ENCODE measurements at places on chromosomes 1 and 21.

DNA sequence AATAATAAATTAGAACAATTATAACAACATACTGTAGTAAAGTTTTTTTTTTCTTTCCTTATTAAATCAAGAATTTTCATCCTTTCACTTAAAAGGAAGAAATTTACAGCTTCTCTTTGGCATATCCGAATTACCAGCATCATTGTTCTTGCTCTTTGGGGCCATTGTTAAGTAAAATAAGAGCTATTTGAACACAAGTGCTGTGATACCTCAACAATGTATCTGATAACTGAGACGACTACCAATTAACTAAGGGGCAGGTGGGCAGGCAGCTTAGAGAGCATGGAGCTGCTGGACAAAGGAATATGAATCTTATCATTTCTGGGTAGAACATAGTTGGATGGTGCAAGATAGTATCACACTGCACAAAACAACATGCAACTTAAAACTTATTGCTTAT lies 719.9 kb upstream of the TMPRSS15 start:
- no peak for DNase-seq

- no peak for DNase-seq
These were observed 14.7 kb upstream of the IL24 start for GRCh38 chr1:206882555-206882954.

- DNase-seq = peak; percentile 30
These were observed 6.9 kb upstream of the TNNT2 start for GRCh38 chr1:201384406-201384782.

DNA sequence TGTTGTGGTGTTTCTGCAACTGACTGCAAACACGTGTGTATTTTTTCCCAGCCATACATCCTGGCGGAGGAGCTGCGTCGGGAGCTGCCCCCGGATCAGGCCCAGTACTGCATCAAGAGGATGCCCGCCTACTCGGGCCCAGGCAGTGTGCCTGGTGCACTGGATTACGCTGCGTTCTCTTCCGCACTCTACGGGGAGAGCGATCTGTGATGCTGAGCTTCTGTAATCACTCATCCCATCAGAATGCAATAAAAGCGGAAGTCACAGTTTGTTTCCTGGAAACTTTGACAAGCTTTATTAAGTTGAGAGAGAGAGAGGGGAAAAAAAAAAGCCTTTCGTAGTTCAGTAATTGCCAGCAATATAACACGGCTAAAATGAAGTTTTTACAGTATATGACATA lies 32.7 kb upstream of the MTR start:
- DNase-seq = no peak

- DNase-seq = no peak
These were observed 2.9 kb downstream of the FLVCR1 start for GRCh38 chr1:212860713-212861581.

DNA sequence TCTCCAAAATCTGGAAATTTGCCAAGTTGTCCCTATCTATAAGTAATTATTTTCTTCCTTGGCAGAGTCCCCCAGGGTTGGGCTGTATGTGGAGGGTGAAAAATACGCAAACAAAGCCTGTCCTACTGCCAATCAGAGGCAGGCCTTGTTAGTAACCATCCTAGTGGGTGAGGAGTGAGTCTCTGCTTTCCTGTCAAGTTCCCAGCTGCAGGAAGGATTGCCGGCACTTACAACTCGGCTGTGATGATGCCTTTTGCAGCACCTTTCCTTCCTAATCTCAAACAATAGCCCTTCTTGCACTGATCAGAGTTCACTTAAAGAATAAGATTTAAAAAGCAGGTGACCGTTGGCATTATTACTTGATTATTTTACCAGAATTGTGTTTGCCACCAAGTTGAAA lies 31.3 kb upstream of the FGGY start:
- no peak for DNase-seq

DNA sequence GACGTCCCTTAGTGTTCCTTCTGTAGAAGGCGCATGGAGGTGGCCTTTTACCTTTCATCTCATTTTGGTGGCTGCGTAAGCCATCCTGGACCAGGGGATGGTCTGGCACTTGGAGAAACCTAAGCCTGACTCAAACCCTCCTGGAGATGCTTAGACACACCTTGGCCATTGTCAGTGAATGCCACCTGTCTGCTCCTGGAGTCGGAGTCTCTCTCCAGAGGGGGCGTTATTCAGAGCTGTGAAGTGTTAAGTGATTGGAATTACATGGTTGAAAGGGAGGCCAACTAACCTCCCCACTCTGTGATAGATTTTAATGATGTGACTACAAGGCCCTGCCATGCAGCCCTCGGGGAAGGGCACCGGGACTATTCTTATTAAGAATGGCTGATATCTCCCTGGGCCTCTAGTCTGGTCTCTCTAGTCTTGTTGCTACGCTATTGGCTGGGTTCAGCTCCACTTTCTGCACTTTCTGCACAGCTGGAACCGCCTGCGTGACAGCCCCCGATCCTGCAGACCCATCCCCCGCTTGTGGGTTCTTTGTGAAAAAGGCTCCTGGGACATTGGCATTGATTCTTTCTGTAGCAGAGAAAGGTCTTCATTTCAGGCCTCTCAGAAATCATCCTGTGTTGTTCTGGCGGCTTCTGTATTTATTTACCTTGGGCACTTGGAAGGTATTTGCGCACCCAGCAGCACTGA lies 4.2 kb downstream of the RASSF5 start:
- no peak for DNase-seq

- peak; percentile 74 for DNase-seq
These were observed 531 bp upstream of the HMGN2 start for GRCh38 chr1:26471498-26472319.

- DNase-seq = no peak
These were observed 74.5 kb upstream of the COL24A1 start for GRCh38 chr1:86231076-86231475.

DNA sequence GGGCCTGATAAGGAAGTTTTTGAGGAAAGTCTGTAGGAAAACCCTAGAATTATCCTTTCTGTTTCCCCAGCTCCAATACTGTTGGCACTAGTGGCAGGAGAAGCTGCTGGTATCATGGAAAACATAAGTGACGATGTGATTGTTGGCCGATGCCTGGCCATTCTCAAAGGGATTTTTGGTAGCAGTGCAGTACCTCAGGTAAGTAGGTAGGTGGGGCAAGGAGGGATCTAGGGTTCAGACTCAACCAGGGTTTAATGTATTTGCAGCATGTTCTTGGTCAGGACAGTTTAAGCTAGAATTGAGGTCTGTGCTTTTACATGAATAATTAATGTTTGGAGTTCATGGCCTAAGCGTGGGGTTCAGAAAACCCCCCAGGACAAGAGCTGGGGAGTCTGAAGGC lies 62.1 kb downstream of the KDM1A start:
- no peak for DNase-seq

DNA sequence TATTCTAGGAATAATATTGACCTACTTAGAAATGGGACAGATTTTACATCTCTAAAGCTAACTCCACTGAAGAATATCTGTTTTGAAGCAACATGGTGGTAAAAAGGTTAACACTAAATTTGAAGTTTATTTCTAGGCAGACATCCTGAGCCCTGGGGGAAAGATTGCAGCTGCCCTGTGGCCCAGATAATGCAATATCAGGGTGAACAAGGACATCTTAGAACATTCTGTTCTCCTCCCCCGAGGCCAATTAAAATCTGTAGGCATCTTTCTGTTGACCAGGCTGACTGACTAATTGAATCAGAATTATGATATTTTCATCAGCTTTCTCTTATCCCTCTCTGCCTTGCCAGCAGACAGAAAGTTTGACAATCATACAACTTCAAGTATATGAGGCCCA lies 149.8 kb upstream of the DUSP10 start:
- DNase-seq = no peak

DNA sequence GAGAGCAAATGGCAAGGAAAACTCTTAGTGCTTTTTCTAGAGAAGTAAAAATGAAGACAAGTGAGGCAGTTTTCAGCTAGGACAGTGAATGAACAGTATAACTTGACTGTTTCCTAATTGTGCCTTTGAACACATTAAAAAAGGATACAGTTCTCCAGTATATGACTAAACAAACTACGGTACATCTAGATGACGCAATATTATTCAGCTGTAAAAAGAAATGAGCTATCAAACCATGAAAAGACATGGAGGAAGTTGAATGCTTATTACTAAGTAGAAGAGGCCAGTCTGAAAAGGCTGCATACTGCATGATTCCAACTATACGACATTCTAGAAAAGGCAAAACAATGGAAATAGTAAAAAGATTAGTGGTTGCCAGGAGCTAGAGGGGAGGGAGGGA lies 206.3 kb downstream of the SIPA1L2 start:
- no peak for DNase-seq

- no peak for DNase-seq
These were observed 178.1 kb downstream of the NPHP4 start for GRCh38 chr1:5814046-5814619.

GRCh38 chr21:26554365-26554764 lies 18.7 kb downstream of the CYYR1 start:
- DNase-seq = no peak

DNA sequence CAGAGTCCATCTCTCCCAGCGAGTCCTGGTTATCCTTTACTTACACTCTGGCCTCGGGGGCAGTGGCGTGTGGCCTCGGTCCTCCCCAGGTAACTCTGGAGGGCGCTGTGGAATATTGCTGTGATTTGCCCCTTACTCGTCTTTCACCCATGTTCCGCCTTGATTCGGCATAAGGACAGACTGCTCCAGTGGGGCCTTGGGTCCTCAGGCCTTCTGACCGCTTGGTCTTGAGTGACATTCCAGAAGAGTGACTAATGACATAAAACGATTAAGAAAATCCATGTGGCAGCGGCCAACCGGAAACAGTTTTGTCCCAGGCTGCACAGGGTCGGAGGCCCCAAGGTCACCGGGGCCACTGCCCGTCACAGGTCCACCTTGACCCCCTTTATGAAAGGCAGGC lies 11.0 kb downstream of the ICMT start:
- no peak for DNase-seq

DNA sequence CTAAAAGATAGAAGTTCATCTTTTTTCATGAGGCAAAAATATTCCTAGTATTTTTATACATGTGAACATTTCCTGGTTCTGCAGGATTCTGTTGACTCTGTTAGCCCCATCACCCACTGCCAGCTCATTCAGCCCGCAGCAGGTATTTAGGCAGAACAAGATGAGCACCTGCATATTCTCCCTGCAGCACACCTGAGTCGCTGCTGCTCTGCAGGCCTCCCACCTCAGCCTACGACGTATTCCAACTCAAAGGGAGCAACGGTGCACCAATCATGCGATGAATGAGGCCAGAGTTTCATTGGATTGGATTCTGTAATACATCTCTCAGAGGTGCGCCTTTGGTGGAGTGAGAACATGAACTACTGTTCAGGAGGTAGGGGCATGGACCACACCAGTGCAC lies 87.6 kb downstream of the CNIH3 start:
- DNase-seq = no peak

GRCh38 chr1:59672851-59673572 lies 141.7 kb upstream of the HOOK1 start:
- DNase-seq = no peak

- no peak for DNase-seq
These were observed 218.3 kb upstream of the SGIP1 start for GRCh38 chr1:66315671-66316070.

- DNase-seq = no peak
These were observed 110.3 kb upstream of the TRABD2B start for GRCh38 chr1:48107516-48107915.

DNA sequence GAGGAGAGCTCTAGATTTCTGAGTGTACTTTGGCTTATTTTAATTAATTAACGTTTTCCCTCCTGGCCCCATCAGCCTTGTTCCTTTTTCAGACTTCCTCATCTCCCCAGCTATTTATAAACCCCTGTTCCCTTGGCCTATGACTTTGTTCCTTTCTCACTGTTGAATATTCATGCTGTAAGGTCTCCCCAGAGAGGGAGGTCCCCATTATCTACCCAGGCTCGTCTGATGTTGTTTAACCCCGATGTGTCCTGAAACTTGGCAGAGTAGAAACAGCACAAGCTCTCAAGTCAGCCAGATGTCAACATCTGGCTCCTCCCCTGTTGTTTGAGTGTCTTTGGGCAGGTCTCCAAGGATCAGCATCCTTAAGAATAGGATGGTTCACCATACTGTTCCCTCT lies 153.6 kb downstream of the HIVEP3 start:
- DNase-seq = no peak

- DNase-seq = no peak
These were observed 74.1 kb upstream of the PLXNA2 start for GRCh38 chr1:208318150-208318734.

GRCh38 chr1:153616144-153616916 lies at the start of gene S100A14:
TSS of gene S100A14 (minus strand) at chr1:153616325. CDS start at chr1:153615858, 467 bp downstream.
- no peak for DNase-seq

- DNase-seq = no peak
These were observed 16.9 kb downstream of the PLA2G4A start for GRCh38 chr1:186845576-186846210.

DNA sequence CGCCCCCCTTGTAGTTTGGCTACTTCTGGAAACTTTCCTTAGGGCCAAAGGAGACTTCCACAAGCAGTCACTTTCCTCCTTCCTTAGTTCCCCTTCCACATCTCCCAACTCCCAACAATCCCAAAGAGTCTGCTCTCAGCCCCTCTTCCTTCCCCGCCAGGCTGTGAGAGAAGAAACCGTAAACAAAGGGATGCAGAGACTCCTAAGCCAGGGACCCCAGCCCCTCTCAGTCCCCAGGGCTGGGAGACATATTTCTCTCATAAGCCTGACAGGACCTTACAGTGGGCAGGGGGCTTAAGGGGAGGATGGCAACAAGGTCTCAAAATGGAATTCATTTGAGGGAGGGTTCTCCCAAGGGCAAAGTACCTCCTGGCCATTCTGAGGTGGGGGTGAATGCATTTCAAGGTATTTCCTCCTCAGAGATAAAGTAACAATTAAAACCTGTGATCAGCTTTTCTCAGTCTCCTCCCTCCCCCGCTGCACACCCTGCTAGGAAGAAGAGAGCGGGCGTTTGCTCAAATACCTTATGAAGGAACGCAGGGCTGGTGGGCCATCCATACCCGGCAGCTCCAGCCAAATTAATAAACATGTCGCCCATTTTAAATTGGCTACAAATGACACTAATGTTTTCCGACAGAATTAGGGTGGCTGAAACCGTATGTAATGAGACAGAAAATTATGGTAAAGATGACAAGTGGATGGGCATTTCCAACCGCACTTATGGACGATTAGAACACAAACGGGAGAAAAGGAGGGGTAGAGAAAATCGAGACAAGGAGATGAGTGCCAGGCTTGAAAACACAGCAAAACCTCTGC lies 4.0 kb downstream of the BARHL2 start:
- no peak for DNase-seq

GRCh38 chr1:21865943-21866706 lies 54.1 kb downstream of the LDLRAD2 start:
- no peak for DNase-seq

GRCh38 chr1:229254910-229255541 lies 15.9 kb upstream of the RAB4A start:
- DNase-seq = no peak

- DNase-seq = peak; percentile 92
These were observed 25.4 kb downstream of the LDLRAD2 start for GRCh38 chr1:21837476-21837875.

GRCh38 chr21:31351438-31351837 lies 7.4 kb upstream of the TIAM1 start:
- DNase-seq = no peak

Data from posterior cingulate gyrus (tissue), 11 donors.